Ascending aorta (tissue), 2 donors: ENCODE measurements at places on chromosomes 7 and 10.

DNA sequence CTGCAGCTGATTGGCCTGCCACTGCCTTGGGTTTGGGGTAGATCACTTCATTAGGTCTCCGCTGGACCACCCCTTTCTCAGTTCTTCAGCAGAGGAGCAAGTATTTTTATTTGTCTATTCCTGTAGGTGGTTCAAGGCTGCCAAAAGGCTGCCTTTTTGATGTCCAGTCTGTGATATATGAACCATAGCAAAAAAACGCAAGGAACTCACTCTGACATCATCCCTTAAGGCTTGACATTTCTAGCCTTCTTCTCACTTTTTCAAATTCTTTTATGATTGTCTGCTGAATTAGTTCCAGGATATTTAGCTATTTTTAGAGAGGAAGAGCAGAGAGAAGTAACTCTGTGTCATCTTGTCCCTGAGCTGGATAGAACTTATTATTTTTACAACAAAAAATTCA is 269.2 kb downstream of the BAMBI start:
- DNase-seq: no peak

DNA sequence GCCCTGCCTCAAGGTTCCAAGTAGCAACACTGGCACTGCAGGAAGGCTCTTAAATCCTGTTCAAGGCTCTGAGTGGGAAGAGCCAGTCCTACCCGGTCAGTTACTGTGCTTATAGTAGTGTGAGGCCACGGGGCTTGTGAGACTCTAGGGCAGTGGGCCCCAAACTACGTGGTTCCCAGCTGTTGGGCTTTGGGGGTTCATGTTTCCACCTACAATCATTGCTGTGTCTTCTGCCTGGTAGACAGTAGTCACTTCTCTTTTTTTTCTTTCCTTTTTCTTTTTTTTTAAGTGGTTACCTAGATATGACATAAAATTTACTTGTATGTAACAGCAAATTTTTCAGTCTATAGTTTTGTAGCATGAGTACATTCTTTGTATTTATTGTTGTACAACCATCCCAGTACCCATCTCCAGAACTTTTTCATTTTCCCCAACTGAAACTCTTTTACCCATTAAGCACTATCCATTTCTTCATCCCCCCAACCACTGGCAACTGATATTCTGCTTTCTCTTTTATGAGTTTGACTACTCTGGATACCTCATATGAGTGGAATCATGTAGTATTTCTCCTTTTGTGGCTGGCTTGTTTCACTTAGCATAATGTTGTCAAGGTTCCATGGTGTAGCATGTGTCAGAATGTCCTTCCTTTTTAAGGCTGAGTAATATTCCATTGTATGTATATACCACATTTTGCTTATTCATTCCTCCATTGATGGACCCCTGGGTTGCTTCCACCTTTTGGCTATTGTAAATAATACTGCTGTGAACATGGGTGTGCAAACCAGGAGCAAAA is 7.7 kb downstream of the UBTD1 start:
- DNase-seq: no peak

DNA sequence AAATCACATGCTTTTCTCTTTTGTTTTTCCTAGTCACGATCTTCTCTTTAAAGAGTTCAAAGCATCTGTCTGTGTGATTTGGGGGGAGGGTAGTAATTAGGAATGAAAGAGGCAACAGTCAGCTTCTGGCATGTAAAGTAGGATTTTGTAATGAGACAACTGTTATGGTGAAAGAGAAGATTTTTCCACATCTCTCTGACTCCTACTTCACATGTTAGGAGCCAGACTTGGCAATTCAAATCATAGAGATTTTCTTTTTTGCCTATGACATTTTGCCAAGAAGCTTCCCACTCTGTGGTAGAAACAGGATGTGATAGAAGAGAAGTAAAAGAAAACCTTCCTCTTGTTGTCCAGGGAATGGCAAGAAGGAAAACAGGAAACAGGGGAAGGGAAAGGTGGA is 38.3 kb upstream of the KLHL7 start:
- no peak for DNase-seq

DNA sequence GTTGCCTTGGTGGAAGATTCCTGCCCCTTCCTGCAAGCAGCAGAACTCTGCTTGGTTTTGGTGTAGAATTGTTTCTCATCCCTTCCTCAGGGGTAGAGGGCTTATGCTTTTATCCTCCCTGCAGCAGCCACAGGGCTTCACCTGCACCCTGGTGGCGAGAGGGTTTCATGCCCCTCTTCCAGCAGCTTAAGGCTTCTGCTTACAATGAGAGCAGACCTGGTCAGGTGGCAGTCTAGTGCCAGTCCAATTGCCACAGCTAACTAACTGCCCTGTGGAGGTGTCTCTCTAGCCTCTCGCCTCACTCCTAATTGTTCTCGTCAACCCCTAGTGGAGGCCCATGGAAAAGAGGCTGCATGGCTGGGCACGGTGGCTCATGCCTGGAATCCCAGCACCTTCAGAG is 19.3 kb downstream of the ACBD7 start:
- DNase-seq: no peak

GRCh38 chr10:7159928-7160327 is 250.9 kb downstream of the SFMBT2 start:
- no peak for DNase-seq

DNA sequence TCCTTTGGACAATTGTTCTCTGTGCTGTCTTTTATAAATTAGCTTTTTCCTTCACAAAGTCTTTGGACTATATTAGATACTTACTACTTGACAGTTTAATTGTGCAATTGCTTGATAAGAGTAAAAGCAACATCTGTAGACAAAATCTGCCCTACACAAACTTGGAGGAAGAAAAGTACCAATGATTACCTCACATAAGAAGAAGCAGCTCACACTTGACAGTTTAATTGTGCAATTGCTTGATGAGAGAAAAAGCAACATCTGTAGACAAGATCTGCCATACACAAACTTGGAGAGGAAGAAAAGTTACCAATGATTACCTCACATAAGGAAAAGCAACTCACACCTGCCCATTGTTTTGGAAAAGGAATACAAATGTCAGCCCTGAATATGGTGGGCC is 17.1 kb upstream of the SCIN start:
- no peak for DNase-seq
